ENCODE measurements at places on chromosomes 6 and 20. TPM values are rescaled to one million over a fixed set of nuclear protein-coding genes. Genes with fewer than 3 reads are reported as not detected.

DNA sequence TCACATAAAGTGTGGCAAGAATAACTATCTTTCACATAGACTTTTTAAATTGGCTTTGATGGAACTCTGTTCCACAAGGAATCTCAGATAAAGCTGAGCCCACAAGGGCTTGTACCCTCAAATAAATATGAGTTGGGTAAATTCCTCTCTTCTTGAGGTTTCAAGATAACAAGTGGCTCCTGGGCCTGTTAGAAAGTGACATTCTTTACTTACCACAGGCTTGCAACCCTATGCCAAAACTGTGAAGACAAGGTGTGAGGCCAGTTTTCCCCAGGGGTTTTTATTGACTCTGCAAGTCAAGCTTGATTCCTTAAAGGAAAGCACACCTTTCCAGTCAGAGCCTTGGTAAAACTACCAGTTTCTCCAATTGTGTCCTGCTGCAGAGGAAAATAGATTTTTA, 664.8 kb upstream of the GJE1 start:
- DNase-seq, result no peak

DNA sequence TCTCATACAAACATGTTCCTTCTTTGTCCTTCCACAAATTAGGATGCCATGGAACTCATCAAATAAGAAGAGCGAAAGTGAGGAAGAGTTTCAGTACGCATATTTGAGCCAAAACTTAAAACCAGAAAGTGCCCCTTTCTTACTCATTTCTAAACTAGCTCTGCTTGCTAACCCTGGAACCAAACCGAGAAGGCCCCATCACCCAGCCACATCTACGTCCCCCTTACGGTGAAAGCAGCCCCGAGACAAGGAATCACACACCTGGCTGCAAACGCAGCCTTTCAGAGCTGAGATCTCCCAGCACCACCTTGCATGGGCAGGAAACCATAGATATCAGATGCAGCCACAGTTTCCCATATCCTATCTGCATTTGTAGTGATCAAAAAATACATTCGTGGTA, 28.5 kb downstream of the TRERF1 start:
- no peak for DNase-seq

HLA-DOA gene
- total RNA-seq, result 10.5 TPM

OXT gene
- total RNA-seq, result not detected

DNA sequence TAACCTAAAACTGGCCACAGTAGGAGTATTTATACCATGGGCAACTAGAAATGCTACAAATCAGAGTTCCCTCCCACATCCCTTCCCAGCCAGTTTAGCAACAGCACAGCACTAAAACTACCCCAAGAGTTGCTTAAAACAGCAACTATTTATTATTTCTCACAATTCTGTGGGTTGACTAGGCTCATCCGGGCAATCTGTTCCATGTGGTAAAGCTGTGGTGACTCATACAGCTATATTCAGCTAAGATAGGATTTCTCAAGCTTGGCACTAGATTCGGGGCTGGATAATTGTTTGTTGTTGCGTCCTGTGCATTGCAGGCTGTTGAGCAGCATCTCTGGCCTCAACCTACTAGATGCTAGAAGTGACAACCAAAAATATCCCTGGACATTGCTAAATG, 8.6 kb upstream of the HECA start:
- no peak for DNase-seq

GRCh38 chr6:169980826-169981450, 229.5 kb downstream of the ERMARD start:
- DNase-seq, result no peak

DNA sequence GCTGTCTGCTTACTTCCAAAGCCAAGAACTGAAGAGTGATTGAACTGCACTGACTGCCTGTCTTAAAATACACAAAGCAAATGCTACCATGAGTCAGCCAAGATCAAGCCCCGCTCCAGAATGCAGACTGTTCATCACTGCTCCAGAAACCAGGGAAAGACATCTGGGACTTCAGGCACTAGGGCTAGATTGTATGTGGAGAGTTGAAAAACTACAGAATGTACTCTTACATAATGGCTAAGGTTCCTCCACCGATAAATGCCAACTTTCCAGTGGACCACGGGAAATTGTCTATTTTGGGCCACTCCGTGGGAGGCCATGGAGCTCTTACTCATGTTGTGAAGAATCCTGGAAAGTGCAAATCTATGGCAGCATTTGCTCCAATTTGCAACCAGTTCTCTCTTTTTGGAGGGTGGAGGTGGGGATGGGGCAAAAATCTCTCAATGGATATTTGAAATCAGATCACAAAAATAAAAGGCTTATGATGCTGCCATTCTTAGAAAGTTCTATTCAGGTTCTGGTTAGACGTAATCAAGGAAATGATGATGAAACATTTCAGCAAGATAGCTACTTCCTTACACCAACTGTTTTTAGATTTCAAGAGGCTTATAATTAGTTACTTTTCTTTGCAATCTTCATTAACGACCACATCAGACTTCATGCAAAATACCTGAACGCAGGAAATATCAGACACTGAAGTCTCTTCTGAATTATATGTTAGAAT, 11.8 kb upstream of the CAP2 start:
- no peak for DNase-seq

All from naive thymus-derived CD4-positive, alpha-beta T cell (primary cell).